Heart left ventricle (tissue), 16 donors: ENCODE measurements at places on chromosomes 6 and 20.

DNA sequence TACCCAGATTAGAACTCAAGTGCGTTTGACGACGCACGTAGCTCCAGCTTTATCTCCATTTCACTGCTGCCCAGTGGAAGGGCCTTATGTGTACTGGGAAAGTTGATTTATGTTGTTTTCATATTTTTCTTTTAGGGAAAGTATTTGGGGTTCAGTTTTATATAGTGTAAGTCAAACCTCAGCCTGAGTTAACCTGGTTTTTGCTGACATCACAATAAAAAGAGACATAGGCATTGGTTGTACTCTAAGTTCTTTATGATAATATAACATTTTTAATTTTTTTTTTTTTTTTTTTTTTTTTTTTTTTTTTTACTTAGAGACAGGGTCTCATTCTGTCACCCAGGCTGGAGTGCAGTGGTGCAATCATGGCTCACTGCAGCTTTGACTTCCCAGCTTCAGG lies 34.1 kb upstream of the PRL start:
- DNase-seq = no peak
- no peaks in the 10 kb centered on the region for H3K4me1 ChIP-seq
- no peaks in the 10 kb centered on the region for H3K27me3 ChIP-seq
- H3K36me3 ChIP-seq = no peaks in the 10 kb centered on the region
- no peak overlapping the region for H3K4me3 ChIP-seq

- H3K4me1 ChIP-seq = peaks cover 19% of the 10 kb centered on the region
- H3K27ac ChIP-seq = no peak overlapping the region
- H3K4me3 ChIP-seq = no peak overlapping the region
- no peak for DNase-seq
Observed at GRCh38 chr6:35391240-35391968, 49.0 kb downstream of the PPARD start.

- H3K27ac ChIP-seq = no peak overlapping the region
- H3K4me1 ChIP-seq = no peaks in the 10 kb centered on the region
- no peak for DNase-seq
- no peaks in the 10 kb centered on the region for H3K27me3 ChIP-seq
- no peak overlapping the region for H3K4me3 ChIP-seq
Observed at GRCh38 chr6:153831350-153832078, 207.5 kb upstream of the OPRM1 start.

GRCh38 chr6:31128093-31128676 lies 7.9 kb upstream of the CDSN start:
- peaks cover 36% of the 10 kb centered on the region for H3K4me1 ChIP-seq
- no peak for DNase-seq
- H3K36me3 ChIP-seq = no peaks in the 10 kb centered on the region

DNA sequence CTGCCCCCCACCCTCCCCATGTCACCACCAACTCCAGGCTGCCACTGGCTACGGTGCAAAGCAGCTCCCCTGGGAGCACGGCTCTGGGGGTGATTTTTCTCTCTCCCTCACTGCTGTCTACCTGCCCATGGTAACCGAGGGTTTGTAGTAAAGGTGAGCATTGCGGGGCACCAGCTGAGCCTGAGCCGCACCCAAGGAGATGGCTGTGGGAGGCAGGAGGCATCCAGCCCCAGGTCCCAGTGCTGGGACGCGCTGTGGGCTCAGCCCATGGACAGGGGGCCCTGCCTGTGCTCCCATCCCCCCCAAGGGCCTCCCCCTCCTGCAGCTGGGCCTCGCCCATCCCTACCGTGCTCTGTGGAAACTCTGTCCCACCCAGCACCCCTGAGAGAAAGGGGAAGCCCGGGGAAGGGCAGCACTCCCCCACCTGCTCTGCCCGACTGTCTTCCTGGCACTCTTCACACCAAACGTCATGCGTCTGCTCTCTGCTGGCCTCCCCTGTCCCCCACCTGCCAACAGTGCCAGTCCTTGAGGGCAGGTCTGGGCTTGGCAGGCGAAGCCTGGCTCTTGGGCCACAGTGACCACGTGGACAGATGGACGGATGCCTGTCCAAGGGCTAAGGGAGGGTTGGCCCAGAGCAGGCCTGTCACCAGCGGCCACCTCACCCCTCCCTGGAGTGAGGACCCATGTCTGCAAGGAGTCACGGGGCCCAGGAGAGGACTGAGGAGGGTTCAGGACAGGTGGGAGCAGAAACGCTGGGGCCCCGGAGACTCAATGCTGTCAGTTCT lies 3.8 kb upstream of the CHRNA4 start:
- H3K4me3 ChIP-seq = no peak overlapping the region
- H3K27me3 ChIP-seq = peaks cover 23% of the 10 kb centered on the region
- H3K27ac ChIP-seq = no peak overlapping the region
- no peak for DNase-seq
- H3K36me3 ChIP-seq = no peaks in the 10 kb centered on the region

GRCh38 chr6:117547688-117548621 lies 54.4 kb downstream of the GOPC start:
- peak overlapping the region; percentile 32 for H3K27ac ChIP-seq
- H3K36me3 ChIP-seq = peaks cover 34% of the 10 kb centered on the region
- peak overlapping the region; percentile 60 for H3K4me3 ChIP-seq
- peaks cover 22% of the 10 kb centered on the region for H3K4me1 ChIP-seq
- peak; percentile 79 for DNase-seq
- no peaks in the 10 kb centered on the region for H3K27me3 ChIP-seq
